ENCODE measurements at places on chromosomes 4 and X.

GRCh38 chrX:97685753-97686152, 802.0 kb downstream of the RPA4 start:
- DNase-seq: no peak

DNA sequence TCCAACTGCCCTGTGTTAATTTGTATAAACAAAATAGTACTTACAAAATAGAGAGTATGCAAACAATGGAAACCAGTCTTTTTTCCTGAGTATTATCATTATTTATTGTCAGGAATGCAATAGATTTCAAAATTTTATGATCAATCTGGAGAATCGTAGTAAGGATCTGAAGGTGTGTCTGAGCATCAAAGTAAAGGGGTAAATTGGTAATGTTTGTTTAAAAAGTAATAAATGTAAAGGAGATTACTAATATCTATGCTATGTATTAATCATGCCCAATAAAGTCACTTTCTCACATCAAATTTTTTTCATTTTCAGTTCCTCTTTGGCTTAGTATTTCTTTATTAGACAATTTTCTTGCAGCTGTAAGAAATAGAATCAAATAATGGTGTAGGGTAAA, 1507.1 kb upstream of the PCDH7 start:
- no peak for DNase-seq

- DNase-seq: no peak
These were observed 147.7 kb downstream of the RASL11B start for GRCh38 chr4:53009824-53010223.

GRCh38 chr4:52107745-52108144, 56.6 kb downstream of the SPATA18 start:
- no peak for DNase-seq

- DNase-seq: no peak
These were observed 101.9 kb downstream of the EFHC2 start for GRCh38 chrX:44241546-44241945.

DNA sequence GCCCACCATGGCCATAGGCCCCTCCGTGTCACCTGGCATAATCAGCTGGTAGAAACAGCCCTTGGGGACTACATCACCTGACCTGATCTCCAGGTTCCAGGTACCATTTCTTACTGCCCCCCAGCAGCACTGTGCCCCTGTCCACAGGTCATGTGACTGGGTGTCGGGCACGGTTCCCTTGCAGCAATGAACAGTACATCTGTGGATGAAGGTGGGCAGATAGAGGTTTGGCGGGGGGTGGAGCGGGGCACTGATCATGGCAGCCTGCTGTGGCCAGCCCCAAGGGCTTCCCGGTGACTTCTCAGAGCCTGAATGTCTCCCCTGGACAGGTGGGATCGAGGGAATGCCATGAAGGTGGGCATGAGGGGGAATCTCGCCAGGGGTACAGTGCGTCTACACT, 37.8 kb downstream of the TRMT44 start:
- no peak for DNase-seq

DNA sequence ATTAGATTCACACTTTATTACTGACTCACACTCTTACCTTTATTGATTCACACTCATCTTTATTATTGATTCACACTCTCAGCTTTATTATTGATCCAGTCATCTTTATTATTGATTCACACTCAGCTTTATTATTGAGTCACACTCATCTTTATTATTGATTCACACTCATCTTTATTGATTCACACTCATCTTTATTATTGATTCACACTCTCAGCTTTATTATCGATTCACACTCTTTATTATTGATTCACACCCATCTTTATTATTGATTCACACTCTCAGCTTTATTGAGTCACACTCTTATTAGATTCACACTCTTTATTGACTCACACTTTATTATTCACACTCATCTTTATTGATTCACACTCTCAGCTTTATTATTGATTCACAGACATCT, 31.3 kb downstream of the HTRA3 start:
- DNase-seq: no peak

- no peak for DNase-seq
These were observed 14.6 kb downstream of the GRXCR1 start for GRCh38 chr4:42906891-42907759.

GRCh38 chr4:117783716-117784115, 250.6 kb upstream of the NDST3 start:
- no peak for DNase-seq

GRCh38 chr4:77818602-77819403, at the start of gene CNOT6L:
Gene CNOT6L, minus strand, starts transcription at chr4:77819368. Its CDS starts 60 bp downstream, at chr4:77819308.
- peak; percentile 35 for DNase-seq

- DNase-seq: no peak
These were observed 25.2 kb upstream of the SMIM20 start for GRCh38 chr4:25888781-25889180.

DNA sequence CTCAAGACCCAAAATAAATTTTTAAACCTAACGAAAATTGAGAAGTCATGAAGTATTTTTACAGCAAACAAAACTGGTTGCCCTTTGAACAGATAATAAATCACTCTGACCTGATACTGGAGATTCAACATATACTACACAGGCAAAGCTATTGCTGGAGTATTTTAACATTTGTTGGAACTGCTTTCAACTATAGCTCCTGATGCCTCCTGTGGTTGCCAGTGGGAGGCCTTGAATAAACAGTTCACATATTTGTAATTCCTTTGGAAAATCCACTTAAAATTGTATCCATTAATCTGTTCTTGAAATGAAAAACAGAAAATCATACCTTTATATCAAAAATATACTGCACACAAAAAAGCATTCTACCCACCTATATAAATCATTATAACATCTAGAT, 605.1 kb downstream of the KCTD8 start:
- DNase-seq: no peak

DNA sequence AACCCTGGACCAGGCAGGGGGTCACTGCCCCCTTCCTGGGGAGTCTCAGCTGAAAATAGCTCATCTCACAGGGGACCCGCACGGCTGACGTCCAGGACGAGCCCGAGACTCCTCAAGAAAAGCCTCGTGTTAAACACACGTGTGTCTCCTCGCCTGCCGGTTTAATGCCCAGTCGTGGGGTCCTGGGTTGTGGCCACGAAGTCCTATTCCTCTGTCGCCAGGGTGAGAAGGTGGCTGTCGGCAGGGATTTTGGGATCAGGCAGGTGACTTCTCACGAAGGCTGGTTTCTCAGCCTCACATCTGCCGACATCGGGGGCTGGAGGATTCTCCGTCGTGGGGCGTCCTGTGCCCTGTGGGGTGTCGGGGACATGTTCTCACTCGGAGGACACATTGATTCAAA, 44.3 kb upstream of the PPP2R3B start:
- DNase-seq: no peak

- DNase-seq: no peak
These were observed 17.0 kb upstream of the FRYL start for GRCh38 chr4:48796927-48797679.

GRCh38 chrX:153474718-153475117, 4.3 kb upstream of the HAUS7 start:
- DNase-seq: peak; percentile 40

DNA sequence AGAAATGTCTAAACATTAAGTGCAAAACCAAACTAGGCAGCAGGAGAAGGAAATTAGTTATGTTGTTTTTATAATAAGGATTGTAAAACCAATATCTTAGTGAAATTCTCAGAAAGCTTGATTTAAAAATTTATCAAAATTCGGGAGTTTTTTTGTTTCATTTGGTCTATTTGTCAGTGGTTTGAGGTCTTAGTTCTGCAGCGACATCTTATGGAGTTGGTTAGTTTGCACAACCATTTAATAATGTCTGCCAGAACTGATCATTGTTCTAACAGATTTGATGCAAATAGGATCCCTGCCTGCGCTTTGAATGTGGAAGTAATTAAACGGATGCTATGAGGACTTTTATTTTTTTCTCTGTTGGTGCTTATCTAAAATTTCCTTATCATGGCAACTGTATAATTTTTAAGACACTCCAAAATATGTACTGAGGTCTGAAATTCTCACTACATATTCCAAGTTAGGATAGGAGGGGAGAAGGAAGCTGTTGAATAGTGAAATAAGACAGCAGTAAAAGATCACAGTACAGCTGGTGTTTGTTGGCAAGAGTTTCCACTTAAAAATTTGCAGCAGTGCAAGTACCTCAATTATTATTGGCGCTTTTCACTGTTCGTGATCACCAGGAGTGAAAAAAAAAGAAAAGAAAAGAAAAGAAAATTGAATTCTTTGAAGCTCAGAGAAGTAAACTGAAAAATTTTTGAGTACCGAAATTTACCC, 2521.4 kb downstream of the ARAP2 start:
- DNase-seq: no peak

GRCh38 chr4:146545102-146545501, 23.4 kb upstream of the SLC10A7 start:
- DNase-seq: no peak

GRCh38 chrX:72382202-72382595, 76.5 kb upstream of the CITED1 start:
- DNase-seq: no peak

DNA sequence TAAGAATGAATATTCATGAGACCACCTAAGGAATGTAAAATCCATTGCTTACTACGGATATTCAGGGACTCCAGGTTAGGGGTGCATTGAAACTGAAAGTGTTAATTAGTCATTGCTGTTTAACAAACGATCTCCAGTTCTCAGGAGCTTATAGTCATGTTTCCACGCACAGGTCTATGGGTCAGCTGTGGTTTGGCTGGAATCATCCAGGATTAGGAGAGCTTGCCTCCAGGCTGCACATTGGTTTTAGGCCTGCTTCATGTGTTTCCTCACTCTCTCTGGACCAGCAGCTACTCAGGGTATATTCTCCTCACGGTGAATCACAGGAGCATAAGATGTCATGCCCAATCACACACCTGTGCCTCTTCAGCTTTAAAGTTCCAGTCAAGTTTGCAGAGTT, 98.9 kb downstream of the ATXN3L start:
- DNase-seq: no peak

DNA sequence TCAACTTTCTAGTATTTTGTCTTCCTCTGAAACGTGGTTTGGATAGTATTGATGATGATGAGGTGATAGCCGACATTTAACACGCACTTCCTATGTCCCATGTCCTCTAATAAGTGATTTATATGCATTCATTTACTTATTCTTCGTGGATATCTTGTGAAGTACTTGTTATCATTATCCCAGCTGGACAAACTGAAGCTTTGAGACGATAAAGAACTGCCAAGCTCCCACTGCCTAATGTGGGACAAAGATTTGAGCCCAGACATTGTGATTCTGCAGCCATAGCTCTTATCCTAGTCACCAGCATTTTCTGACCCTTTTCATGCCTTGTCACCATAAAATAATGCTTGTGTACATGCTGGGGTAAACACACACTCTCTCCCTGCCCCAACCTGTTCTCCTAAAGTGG, 92.5 kb downstream of the RAPGEF2 start:
- DNase-seq: no peak

DNA sequence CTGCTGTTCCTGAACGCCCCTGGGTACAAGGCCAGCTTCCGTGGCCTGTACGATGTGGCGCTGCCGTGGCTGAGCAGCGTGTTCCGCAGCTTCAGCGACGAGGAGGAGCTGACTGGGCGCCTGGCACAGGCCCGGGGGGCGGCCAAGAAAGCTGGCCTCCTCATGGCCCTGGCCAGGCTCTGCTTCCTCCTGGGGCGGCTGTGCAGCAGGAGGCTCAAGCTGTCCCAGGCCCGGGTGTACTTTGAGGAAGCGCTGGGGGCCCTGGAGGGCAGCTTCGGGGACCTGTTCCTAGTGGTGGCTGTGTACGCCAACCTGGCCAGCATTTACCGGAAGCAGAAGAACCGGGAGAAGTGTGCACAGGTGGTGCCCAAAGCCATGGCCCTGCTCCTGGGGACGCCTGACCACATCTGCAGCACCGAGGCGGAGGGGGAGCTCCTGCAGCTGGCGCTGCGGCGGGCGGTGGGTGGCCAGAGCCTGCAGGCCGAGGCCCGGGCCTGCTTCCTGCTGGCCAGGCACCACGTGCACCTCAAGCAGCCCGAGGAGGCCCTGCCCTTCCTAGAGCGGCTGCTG, 28.2 kb downstream of the SH3TC1 start:
- DNase-seq: no peak

DNA sequence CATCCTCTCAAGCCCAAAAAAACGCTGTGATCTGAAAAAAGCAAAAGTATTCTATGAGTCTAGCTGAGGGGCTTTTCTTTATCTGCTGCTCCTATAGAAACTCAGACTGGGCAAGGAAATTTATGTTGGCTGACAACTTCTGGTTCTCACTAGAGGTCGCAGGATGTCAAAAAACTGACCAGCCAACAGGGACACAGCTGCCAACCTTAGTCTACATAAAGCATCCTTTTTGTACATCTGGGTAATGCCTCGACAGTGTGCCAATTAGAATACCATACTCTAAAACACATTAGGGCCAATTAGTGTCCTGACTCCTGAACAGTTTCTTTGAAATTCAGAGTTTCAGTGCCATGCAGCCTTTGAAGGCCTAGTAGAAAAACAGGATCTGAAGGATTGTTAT, 8.8 kb upstream of the TLL1 start:
- no peak for DNase-seq

DNA sequence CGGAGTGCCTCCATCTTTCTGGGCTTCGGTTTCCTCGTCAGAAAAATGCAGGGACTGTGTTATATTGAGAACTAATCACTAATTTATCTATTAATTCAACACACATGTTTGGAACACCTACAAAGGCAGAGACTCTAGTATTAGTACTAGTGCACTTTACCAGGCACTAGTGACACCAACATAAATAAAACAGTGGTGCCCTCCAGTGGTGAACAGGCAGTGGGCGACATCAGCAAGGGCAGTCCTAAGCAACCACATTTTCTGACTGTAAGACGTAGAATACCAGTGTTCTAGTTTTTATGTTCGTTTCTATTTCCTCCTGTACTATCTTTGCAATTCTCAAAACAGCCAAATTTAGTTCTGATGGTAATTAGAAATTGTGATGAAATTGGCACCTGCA, 69.1 kb upstream of the UCP1 start:
- DNase-seq: no peak

DNA sequence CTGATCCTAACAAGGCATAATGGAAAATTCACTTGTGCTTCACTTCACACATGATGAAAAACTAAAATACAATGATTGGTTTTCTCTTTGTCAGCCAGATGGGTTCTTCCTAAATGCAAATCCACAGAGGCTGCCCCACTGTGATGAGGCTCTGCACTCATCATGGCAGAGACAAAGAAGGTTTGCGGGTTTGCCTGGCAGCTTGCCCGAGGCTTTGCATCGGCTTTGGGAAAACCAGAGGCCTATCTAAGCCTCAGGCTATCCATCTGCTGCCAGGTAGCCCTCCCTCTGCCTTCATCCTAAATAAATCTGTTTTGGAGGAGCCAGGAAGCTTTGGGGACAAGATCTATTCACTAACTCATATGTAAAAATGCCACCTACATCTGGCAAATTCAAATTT, 244.2 kb downstream of the PACRGL start:
- DNase-seq: no peak
